ENCODE measurements at places on chromosomes 13 and 19. TPM values are rescaled to one million over a fixed set of nuclear protein-coding genes. Genes with fewer than 3 reads are reported as not detected.

DNA sequence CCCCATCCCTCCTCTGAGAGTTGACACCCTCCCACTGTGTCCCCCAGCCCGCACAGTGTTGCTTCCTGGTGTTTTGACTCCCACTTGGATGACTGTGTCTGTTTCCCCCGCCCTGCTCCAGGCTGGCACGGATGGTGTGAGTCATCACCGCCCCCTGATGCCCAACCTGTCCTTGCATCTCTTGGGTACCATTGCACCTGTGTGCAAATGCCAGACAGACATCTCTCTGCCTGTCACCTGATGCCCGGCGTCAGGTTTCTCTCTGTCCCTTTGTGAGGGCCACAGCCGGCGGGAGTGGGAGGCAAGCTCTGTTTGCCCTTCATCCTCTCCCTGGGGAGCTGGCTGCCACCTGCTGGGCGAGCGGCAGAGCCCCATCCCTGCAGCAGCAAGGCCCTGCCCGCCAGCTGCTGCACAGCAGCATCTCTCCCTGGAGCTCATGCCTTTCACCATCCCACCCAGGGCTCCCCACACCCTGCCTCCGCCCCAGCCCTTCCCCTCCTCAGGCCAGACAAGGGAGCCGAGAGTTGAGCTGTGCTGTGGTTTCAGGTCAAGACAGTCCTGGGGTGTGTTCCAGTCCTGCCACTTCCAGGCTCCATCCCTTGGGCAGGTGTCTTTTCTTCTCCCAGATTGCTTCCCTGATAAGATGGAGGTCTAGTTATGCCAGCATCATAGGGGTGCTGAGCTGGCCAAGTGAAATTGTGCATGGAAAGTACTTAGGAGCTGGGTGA is 29.7 kb downstream of the NKPD1 start:
- H3K27ac ChIP-seq = no peak overlapping the region
- no peak for DNase-seq
- no peaks in the 10 kb centered on the region for H3K27me3 ChIP-seq
- no peak overlapping the region for H3K4me3 ChIP-seq
- no peaks in the 10 kb centered on the region for H3K36me3 ChIP-seq
- no peaks in the 10 kb centered on the region for H3K4me1 ChIP-seq

DNA sequence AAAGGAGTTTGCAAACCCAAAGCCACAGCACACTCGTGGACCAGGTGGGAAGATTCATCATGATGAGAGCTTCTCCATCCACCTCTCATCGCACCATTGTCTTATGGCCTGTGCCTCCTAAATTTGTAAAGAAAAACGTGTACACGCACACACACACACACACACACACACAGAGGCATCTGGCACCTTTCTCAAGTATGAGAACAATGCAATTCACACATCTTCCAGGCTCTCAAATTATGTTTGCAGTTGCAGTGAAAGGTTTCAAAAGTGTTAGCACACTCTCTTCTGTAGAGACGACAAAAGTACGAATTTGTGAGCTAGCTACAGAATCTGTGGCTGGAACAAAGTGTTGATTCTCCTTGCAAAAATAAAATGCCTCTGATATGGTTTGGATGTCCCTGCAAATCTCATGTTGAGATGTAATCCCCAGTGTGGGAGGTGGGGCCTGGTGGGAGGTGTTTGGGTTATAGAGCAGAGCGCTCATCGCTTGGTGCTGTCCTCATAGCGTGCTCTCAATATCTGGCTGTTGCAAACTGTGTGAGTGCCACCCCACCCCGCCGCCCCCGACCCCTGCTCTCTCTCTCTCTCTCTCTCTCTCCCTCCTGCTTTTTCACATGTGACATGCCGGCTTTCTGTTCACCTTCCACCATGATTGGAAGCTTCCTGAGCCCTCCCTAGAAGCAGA is 21.8 kb upstream of the RAB20 start:
- H3K4me1 ChIP-seq = no peaks in the 10 kb centered on the region
- no peaks in the 10 kb centered on the region for H3K27me3 ChIP-seq
- no peak overlapping the region for H3K4me3 ChIP-seq
- DNase-seq = no peak
- H3K27ac ChIP-seq = no peak overlapping the region
- H3K36me3 ChIP-seq = no peaks in the 10 kb centered on the region

GRCh38 chr19:21474671-21475181 is 30.7 kb upstream of the ZNF429 start:
- H3K36me3 ChIP-seq = no peaks in the 10 kb centered on the region
- H3K27ac ChIP-seq = no peak overlapping the region
- peak; percentile 84 for DNase-seq
- no peaks in the 10 kb centered on the region for H3K27me3 ChIP-seq

DNA sequence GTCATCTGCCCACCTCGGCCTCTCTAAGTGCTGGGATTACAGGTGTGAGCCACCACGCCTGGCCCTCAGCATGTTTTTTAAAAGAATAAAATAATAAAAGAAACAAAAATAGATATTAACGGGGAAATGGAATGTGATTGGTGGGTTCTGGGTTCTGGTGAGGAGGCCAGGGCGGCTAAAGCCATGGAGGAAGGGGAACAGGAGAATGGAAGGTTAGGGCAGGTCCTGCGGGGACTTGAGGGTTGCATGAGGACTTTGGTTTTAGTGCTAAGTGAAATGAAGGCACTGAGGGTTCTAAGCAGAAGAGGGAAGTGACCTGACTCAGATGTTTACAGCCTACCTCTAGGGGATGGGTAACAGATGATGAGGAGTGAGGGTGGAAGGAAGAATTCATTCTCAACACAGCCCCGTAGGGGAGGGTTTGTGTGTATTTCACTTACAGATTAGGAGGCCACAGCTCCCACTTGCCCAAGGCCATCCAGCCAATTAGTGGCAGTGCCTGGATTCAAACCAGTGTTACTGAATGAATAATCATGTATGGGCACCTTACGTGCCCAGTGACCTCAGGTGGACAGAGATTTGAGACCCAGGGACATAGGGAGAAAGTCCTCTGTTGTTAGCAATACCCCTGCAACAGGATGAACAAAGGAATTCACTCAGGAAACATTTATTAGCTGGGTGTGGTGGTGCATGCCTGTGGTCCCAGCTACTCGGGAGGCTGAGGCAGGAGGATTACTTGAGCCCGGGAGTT is 6.7 kb upstream of the MRPL4 start:
- no peak for DNase-seq
- no peaks in the 10 kb centered on the region for H3K36me3 ChIP-seq
- no peak overlapping the region for H3K27ac ChIP-seq
- H3K4me1 ChIP-seq = peaks cover 3% of the 10 kb centered on the region

The IGLON5 gene
- 0.26 TPM for total RNA-seq

The KLK14 gene
- total RNA-seq = 3.8 TPM

All from suprapubic skin (tissue), 4 donors.